ENCODE measurements at places on chromosomes 5 and 9.

GRCh38 chr9:119167876-119168275 is 201.4 kb downstream of the BRINP1 start:
- DNase-seq, result no peak

GRCh38 chr5:136020383-136021015 is 8.3 kb upstream of the TGFBI start:
- DNase-seq, result no peak

GRCh38 chr9:5518937-5519319 is 8.6 kb downstream of the PDCD1LG2 start:
- no peak for DNase-seq

DNA sequence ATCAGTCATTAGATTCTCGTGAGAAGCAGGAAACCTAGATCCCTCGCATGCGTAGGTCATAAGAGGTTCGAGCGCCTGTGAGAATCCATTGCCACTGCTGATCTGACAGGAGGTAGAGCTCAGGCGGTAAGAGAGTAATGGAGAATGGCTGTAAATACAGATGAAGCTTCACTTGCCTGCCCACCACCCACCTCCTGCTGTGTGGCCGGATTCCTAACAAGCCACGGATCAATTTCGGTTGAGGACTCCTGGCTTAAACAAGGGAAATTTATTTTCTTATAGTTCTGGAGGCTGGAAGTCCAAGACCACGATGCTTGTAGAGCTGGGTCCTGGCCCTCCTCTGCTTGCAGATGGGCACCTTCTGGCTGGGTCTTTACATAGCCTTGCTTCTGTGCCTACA is 200.4 kb downstream of the PCSK5 start:
- no peak for DNase-seq

DNA sequence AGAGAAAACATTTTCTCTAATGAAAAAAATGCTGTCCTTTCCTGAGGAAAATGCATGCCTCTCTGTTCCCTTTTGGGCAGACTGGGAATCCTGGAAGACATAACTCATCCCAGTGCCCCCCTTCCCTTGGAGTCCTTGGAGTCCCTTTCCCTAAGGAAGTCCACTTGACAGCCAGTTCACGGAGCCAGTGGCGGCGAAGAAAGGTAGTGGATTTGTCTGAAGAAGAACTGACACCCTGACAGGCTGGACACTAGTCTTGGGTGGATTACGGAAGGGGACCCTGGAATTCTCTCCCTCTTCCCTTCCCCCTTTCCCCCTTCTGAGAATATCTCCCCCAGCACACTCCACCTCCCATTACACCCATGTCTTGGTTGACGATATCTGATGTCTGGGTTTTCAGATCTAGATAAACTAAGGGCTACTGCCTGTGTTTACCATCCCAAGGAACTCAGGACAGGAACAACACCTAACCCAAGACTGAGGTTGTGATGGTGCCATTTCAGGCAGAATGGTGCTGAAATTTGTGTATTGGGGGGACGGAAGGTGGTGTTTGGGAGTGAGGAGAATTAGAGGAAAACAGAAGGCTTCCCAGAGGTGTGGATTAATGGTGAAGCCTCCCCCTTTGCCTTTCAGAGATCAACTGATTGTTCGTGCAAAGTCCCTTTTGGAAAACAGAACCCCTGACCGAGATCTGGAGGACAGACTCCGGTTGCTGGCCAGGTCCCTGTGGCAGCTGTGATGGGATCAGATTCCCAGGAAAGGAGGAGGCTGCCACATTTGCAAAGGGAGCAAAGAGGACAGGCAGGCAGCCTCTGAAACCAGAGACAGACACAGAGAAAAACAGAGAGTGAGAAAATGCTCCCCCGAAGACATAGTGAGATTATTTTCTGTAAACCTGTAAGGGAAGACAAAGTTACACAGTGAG is 704 bp downstream of the SPARC start:
- no peak for DNase-seq

- no peak for DNase-seq
Observed at GRCh38 chr5:95934207-95934804, 27.3 kb downstream of the ELL2 start.

DNA sequence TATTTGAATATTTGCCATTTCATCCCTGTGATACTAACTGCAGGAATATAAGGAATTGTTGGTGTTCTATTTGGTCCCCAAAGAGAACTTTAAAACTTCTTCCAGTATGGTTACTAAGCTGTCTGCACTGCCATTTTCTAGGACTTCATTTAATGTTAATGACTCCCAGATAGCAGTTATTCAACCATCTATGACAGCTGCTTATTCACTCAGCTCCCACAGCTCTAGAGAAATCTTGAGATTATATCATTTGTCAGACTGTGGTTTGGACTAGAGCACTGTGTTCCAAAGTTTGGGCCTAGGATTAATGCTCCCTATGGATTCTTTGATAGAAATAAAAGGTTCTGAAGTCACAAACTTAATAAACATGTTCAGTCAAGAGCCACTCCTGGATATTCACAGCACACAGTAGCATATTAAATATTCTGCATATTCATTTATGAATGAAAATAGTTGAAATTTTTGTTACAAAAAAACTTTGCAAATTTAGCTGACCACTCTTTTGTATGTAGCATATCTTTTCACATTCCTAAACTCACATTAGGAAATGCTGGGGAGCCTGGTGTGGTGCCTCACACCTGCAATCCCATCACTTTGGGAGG is 173.7 kb downstream of the NFIB start:
- DNase-seq, result no peak

Data from stimulated activated CD4-positive, alpha-beta T cell treated with anti-CD3 and anti-CD28 coated beads, Interleukin-1b, Interleukin-23, amount 100 ng/mL, for 4 hours (primary cell).